ENCODE measurements at places on chromosomes 3 and 15. TPM values are rescaled to one million over a fixed set of nuclear protein-coding genes. Genes with fewer than 3 reads are reported as not detected.

GRCh38 chr3:4302747-4303146, 422 bp upstream of the SETMAR start:
- peaks cover 3% of the 10 kb centered on the region for H3K4me1 ChIP-seq
- DNase-seq = no peak
- peak overlapping the region; percentile 9 for H3K27ac ChIP-seq
- H3K27me3 ChIP-seq = no peaks in the 10 kb centered on the region
- H3K36me3 ChIP-seq = no peaks in the 10 kb centered on the region

DNA sequence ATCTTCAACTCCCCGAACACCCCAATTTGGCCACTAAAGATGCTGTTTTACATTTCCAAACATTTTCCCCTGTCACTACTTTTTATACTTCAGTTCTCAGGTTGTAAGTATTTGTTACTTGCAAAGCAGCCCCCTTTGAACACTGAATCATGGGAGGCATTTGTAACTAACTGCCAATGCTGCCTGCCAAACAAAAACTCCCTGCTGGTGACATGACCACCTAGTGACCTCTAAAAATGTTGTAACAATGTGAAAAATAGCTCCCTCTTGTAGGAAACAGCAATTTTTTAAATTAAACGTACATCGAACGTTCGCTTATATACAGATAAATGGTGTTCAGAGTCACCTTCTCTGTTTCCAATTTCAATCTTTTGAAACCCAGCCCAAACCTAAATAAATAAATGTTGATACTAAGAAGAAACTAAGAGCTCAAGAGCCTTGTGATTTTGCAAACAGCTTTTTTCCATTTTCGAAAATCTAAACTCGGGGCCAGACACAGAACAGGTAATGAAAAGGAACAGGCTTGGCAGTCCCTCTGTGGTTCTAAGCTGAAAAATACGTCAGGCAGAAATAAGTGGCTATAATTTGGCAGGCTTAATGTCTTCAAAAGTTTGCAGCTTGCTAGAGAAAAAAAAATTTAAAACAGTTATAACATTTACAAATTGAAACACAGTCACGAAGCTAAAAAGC, 268.6 kb upstream of the WNT5A start:
- H3K4me3 ChIP-seq = no peak overlapping the region
- H3K27ac ChIP-seq = no peak overlapping the region
- no peak for DNase-seq
- no peaks in the 10 kb centered on the region for H3K36me3 ChIP-seq
- no peaks in the 10 kb centered on the region for H3K4me1 ChIP-seq
- no peaks in the 10 kb centered on the region for H3K27me3 ChIP-seq

- no peak overlapping the region for H3K4me3 ChIP-seq
- H3K27ac ChIP-seq = no peak overlapping the region
- no peaks in the 10 kb centered on the region for H3K27me3 ChIP-seq
- no peak for DNase-seq
- H3K36me3 ChIP-seq = no peaks in the 10 kb centered on the region
- H3K4me1 ChIP-seq = no peaks in the 10 kb centered on the region
Measured at GRCh38 chr3:181862502-181862901, 150.8 kb downstream of the SOX2 start.

- no peaks in the 10 kb centered on the region for H3K4me1 ChIP-seq
- DNase-seq = no peak
- H3K36me3 ChIP-seq = peaks cover 4% of the 10 kb centered on the region
- H3K27ac ChIP-seq = no peak overlapping the region
- H3K27me3 ChIP-seq = no peaks in the 10 kb centered on the region
Measured at GRCh38 chr3:150462108-150462507, 54.0 kb downstream of the TSC22D2 start.

- H3K4me1 ChIP-seq = no peaks in the 10 kb centered on the region
- H3K4me3 ChIP-seq = no peak overlapping the region
- no peaks in the 10 kb centered on the region for H3K36me3 ChIP-seq
- no peak for DNase-seq
- H3K27me3 ChIP-seq = no peaks in the 10 kb centered on the region
Measured at GRCh38 chr3:101635345-101635744, 41.6 kb downstream of the ZBTB11 start.

- H3K36me3 ChIP-seq = no peaks in the 10 kb centered on the region
- no peaks in the 10 kb centered on the region for H3K27me3 ChIP-seq
- DNase-seq = no peak
- no peak overlapping the region for H3K27ac ChIP-seq
- H3K4me1 ChIP-seq = no peaks in the 10 kb centered on the region
Measured at GRCh38 chr3:134677196-134677986, 26.6 kb upstream of the KY start.

DNA sequence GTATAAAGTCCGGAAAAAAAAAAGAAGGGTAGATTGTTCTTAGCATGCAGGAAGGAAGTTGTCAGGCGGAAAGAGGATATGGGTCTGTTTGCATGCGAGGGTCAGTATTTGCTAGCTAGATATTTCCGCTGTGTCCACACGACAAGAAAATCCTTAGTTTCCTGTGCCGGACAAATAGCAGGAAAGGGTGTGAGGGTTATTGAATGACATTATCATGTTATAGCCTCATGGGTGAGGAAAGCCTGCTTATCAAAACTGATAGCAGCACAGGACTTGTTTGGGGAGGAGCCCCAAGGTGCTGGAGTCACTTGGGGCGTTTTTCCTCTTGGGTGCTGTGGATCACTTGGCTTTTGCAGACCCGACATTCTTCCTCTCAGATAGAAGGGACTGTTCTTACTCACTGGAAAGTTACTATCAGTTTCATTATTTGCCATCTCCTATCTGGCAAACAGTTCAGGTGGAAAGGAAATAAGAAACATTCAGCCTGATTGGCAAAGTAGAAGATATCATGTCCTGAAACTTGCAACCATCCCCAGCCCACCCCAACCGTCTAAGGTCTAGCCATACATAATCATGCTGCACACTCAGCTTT, 127.2 kb upstream of the DPH6 start:
- H3K36me3 ChIP-seq = no peaks in the 10 kb centered on the region
- H3K4me3 ChIP-seq = no peak overlapping the region
- no peak for DNase-seq
- no peaks in the 10 kb centered on the region for H3K4me1 ChIP-seq

- no peak for DNase-seq
- no peaks in the 10 kb centered on the region for H3K4me1 ChIP-seq
- H3K27ac ChIP-seq = no peak overlapping the region
- H3K36me3 ChIP-seq = no peaks in the 10 kb centered on the region
- H3K27me3 ChIP-seq = no peaks in the 10 kb centered on the region
- H3K4me3 ChIP-seq = no peak overlapping the region
Measured at GRCh38 chr15:80618685-80619400, 76.3 kb upstream of the ABHD17C start.

DNA sequence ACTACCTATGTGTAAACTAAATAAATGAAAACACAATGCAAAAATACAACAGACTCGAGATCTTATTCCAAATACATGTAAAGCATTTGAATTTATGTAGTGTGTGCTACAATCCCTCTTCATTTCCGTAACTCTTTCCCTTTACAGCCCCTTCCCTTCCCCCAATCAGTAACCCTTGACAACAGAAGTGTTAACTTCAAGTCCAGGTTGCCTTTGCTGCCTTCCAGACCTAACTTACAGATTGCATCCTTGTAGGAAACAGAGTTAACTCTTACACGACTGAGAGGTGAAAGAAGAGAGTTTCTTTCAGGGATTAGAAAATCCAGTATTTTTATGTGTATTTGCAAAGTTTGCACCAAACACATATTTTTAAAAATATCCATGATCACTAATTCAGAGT, 1.4 kb upstream of the ROBO1 start:
- DNase-seq = no peak
- no peaks in the 10 kb centered on the region for H3K27me3 ChIP-seq
- H3K4me1 ChIP-seq = peaks cover 5% of the 10 kb centered on the region
- no peak overlapping the region for H3K4me3 ChIP-seq
- no peaks in the 10 kb centered on the region for H3K36me3 ChIP-seq
- H3K27ac ChIP-seq = no peak overlapping the region

DNA sequence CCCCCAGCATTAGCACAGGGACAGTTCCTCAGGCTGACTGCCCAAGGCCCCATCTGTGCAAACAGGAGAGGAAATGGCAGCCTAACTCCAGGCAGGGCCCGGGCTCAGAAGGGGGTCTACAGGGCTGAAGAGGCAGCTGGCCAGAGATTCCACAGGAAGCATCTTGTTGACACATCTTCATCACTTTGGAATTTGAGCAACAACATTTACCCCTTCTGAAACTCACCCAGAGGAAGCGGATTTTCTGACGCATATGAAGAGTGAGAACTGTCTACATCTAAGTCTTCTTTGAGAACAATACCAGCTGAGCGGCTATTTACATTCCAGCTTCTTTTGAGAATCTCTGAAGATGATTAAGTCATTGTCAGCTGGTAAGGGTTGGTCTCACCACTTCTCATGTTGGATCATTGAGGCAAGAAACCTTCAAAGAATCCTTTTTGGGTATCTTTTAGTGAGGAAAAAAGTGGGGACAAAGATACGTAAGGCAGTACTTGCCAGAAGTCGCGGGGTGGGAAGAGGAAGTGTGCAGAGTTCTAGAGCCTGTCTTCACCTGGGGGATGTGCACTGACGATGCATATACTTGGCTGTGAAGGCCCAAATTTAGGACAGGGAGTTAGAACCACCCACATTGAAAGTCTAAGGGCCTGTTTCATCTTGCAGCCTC, 25.4 kb upstream of the SRP14 start:
- no peak for DNase-seq
- H3K4me3 ChIP-seq = no peak overlapping the region
- no peaks in the 10 kb centered on the region for H3K27me3 ChIP-seq
- no peaks in the 10 kb centered on the region for H3K36me3 ChIP-seq

DNA sequence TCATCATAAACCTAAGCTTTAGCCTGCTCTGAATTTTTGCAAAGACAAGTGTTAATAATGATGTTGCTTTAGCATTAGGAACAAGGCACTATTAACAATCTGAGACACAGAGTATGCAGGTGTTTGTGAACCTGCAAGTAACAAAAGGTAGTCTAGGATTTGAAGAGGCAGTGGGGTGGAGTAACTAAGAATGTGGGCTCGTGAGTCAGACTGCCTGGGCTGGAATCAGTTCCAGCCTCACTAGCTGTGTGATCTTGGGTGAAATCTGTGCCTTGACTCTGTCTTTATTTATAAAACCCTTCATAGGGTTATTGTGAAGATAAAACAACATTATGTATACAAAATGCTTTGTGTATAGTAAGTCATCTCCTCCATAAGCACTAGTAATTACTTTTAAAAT, 610.6 kb upstream of the CFAP20DC start:
- H3K4me1 ChIP-seq = no peaks in the 10 kb centered on the region
- DNase-seq = no peak
- no peak overlapping the region for H3K27ac ChIP-seq
- no peaks in the 10 kb centered on the region for H3K27me3 ChIP-seq
- no peak overlapping the region for H3K4me3 ChIP-seq

DNA sequence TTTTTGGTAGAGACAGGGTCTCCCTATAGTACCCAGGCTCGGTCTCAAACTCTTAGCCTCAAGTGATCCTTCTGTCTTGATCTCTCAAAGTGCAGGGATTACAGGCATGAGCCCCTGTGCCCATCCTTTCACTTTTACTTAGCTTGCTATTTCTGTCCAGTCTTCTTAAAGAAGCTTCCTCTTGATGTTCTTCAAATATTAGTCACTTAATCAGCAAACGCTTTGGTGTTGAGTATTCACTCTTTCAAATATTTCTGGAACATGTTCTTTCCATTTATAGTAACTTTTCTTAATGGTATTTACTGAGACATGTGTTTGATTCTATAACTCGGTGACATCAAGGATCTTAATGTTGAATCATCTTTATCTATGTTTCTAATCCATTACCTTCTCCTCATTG, 122.1 kb downstream of the CNTN6 start:
- H3K27me3 ChIP-seq = no peaks in the 10 kb centered on the region
- H3K27ac ChIP-seq = no peak overlapping the region
- H3K4me1 ChIP-seq = no peaks in the 10 kb centered on the region
- H3K4me3 ChIP-seq = no peak overlapping the region
- no peaks in the 10 kb centered on the region for H3K36me3 ChIP-seq

GRCh38 chr15:67805666-67806516, 19.4 kb upstream of the SKOR1 start:
- H3K36me3 ChIP-seq = no peaks in the 10 kb centered on the region
- no peaks in the 10 kb centered on the region for H3K27me3 ChIP-seq
- DNase-seq = no peak
- no peak overlapping the region for H3K27ac ChIP-seq
- H3K4me3 ChIP-seq = no peak overlapping the region
- no peaks in the 10 kb centered on the region for H3K4me1 ChIP-seq

- DNase-seq = no peak
- H3K27me3 ChIP-seq = no peaks in the 10 kb centered on the region
- H3K4me1 ChIP-seq = no peaks in the 10 kb centered on the region
- no peaks in the 10 kb centered on the region for H3K36me3 ChIP-seq
- no peak overlapping the region for H3K27ac ChIP-seq
Measured at GRCh38 chr3:100425316-100425715, 24.0 kb downstream of the LNP1 start.

DNA sequence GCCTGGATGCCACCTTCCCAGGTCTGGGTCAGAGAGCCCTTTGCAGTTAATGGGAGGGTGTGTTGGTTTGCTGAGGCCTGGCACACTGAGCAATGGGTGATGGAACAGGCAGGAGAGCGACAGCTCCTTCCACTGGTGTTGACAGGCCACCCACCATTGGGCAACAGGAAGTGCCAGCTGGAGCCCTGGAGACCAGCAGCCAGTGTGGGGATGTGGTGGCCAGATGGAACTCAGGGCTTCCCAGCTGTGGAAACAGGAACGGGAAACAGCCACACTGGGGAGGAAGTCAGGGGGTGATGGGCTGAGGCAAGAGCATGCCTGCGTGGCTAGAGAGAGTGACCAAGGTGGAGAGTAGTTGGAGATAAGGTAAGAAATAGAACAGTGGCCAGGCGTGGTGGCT, 9.3 kb downstream of the PSTPIP1 start:
- no peak overlapping the region for H3K4me3 ChIP-seq
- H3K27me3 ChIP-seq = no peaks in the 10 kb centered on the region
- no peak overlapping the region for H3K27ac ChIP-seq

- no peak for DNase-seq
- H3K27me3 ChIP-seq = no peaks in the 10 kb centered on the region
- no peaks in the 10 kb centered on the region for H3K36me3 ChIP-seq
- no peak overlapping the region for H3K27ac ChIP-seq
- no peaks in the 10 kb centered on the region for H3K4me1 ChIP-seq
Measured at GRCh38 chr3:139235192-139235591, 108.6 kb upstream of the MRPS22 start.

- no peak for DNase-seq
- no peak overlapping the region for H3K4me3 ChIP-seq
- H3K27ac ChIP-seq = no peak overlapping the region
- no peaks in the 10 kb centered on the region for H3K27me3 ChIP-seq
- H3K4me1 ChIP-seq = peaks cover under 1% of the 10 kb centered on the region
Measured at GRCh38 chr3:128287216-128287615, 133.9 kb downstream of the EEFSEC start.

Gene RFC4
- 8.2 TPM for polyA plus RNA-seq

Gene CLDN1
- 1.8 TPM for polyA plus RNA-seq

Gene FANCD2OS
- polyA plus RNA-seq = not detected

Gene RBSN
- polyA plus RNA-seq = 12.9 TPM

Gene RPL32
- 3,270 TPM for polyA plus RNA-seq

Gene MINAR1
- 0.13 TPM for polyA plus RNA-seq

Gene ZPLD1
- polyA plus RNA-seq = not detected

Gene SNX22
- 0.38 TPM for polyA plus RNA-seq

Gene DNAH12
- polyA plus RNA-seq = not detected

Gene CD200
- 15.8 TPM for polyA plus RNA-seq

Data from aorta (tissue), 5 donors.